ENCODE measurements at places on chromosomes 16 and 17.

DNA sequence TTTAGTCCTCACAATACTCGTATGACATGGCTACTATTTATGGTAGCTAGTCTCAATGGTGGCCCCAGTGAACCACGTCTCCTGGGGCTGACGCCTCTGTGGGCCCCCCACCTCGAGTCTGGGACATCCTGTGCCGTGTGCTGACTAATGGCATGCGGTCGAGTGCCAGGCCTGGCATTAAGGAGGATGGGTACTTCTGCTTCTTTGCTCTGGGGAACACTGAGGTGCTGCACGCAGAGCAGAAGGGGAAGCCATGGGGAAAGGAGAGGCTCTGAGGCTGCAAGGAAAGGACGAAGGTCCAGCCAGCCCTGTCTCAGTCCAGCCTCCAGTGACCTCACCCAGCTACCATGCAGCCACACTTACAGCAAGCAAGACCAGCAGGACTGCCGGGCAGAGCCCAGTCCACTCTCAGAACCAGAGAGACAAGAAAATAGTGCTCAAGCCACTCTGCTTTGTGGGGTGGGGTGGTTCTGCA, 5.7 kb upstream of the MPRIP start:
- no peak for DNase-seq

DNA sequence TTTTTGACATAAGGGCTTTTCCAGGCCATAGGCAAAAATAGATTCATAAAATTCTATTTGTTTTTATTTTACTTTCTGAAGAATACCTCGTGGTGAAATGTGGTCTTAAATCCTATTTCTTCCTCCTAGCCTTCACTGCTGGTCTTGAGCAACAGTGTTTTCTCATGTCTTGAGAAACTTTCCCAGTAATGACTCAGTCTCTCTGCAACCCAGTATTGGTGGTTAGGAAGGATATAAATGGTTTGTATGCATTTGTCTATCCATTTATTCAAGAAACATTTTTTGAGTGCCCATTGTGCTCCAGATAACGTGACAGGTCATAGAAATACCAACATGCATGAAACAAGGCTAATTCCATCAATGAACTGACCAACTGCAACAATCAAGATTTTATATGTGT, 213.9 kb downstream of the TMEM114 start:
- no peak for DNase-seq

DNA sequence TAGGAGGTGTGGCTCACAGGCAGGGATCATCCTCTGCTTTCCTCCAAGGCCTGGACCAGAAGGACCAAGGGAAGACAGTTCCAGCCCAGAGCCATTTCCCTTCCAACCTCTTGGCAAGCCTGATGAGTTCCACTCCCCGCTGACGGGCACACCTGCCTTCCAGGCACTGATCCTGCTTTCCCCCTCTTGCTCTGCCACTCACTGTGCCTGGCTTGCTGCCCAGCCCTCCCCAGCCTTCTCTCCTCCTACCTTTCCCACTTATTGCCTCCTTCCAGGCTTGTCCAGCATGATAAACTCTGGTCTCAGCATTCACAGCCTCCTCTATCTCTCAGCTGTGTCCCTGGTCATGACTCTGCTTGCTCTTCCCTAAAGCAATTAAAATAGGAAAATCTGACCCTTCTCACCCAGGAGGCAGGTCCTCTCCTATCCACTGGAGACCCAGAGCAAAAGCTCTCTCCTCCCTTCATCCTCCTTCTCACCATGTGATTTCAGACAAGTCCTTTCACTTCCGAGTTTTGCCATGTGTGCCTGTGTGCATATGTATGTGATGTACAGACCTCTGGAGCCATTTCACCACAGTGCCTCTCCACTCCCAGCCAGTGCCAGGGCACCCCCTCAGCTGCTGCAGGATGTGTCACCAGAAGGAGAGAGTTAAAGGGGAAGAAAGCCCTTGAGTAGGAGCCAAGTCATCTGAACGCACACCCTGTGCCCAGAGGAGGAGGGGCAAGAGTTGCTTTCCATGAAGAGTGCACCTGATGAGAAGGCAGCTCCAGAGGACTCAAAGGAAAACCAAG, 13.4 kb upstream of the TMEM170A start:
- no peak for DNase-seq

DNA sequence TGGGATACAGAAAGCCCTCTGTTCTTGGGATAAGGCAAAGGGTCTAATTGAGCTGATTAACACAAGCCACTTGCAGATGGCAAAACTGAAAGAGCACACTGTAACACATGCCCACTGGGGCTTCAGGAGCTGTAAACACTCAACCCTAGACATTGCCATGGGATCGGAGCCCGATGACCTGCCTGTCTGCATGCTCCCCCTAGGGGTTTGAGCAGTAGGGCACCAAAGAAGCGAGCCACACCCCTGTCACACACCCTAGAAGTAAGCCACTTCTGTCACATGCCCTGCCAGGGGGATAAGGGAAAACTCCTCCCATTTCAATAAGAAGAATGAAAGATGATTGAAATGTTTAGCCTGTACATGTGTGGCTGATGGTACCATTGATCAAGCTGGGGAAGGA, 81.3 kb upstream of the IRX6 start:
- DNase-seq, result no peak

DNA sequence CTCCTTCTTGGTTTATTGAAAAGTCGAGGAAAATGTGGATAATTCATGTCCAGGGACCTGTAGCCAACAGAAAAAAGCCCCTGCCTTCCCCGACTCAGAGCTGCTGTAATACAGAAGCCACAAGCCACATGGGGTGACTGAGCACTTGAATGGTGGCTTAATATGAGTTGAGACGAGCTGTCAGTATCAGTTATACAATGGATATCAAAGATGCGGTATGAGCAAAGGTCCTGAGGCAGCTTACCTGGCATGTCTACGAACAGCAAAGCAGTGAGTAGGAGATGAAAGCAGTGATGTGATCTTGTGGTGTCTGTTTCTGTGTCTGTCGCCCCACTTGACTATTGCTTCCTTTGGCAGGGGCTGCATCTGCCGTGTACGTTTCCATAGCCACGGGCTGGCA, 12.2 kb upstream of the RMI2 start:
- no peak for DNase-seq

Data from stimulated activated CD4-positive, alpha-beta T cell treated with anti-CD3 and anti-CD28 coated beads, TNF-alpha, amount 100 ng/mL, for 24 hours (primary cell).